ENCODE measurements at places on chromosomes 7 and 10. TPM values are rescaled to one million over a fixed set of nuclear protein-coding genes. Genes with fewer than 3 reads are reported as not detected.

- peaks cover 17% of the 10 kb centered on the region for H3K4me1 ChIP-seq
- H3K36me3 ChIP-seq, result no peaks in the 10 kb centered on the region
- no peaks in the 10 kb centered on the region for H3K27me3 ChIP-seq
- no peak overlapping the region for H3K27ac ChIP-seq
- no peak overlapping the region for H3K4me3 ChIP-seq
Observed at GRCh38 chr7:45155941-45156340, 1.6 kb upstream of the RAMP3 start.

The OR2A1 gene
- total RNA-seq, result not detected

DNA sequence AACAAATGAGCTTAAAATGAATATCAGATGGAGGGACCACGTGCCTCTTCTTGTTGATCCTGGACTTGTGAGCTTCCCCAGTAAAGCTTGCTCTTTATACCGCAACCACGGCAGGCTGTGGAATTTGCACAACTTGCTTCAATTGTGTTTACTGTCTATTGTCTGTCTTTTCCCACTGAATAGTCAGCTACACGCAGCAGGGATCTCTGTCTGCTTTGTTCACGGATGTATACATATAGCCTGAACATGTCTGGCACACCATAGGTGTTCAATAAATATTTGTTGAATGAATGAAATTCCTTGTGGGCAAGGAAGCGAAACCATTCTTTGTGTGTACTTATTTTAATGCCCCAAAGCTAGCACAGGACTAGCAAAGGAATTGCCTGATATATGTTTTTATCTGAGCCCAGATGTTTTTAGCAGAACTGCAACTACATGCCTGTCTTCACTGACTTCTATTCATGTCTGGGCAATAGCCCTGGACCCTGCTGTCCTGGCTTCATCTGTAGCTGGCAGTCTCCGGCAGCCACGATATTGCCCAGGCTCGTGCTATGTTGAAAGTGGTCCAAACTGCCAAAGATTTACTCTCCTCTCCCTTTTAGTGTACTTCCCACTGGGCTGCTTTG is 29.9 kb upstream of the IFRD1 start:
- no peaks in the 10 kb centered on the region for H3K27me3 ChIP-seq
- H3K36me3 ChIP-seq, result no peaks in the 10 kb centered on the region
- H3K27ac ChIP-seq, result no peak overlapping the region
- peaks cover 5% of the 10 kb centered on the region for H3K4me1 ChIP-seq
- no peak overlapping the region for H3K4me3 ChIP-seq
- DNase-seq, result no peak

DNA sequence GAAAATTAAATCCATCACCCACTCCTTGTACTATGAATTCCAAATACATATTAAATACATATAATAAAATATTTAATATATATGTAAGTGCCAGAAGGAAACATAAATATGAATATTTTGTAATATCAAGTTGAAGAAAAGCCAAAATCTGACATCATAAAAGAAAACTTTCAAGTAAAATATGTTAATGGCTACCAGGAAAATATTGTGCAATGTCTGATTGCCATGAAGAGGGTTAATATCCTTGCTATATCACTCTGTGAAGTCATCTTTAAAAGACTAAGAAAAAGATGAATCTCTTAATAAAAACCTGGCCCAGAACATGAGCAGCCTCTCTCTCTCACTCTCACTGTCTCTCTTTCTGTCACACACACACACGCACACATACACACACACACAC is 130.2 kb downstream of the EGFR start:
- DNase-seq, result no peak
- H3K36me3 ChIP-seq, result no peaks in the 10 kb centered on the region
- no peak overlapping the region for H3K4me3 ChIP-seq
- H3K27ac ChIP-seq, result no peak overlapping the region
- no peaks in the 10 kb centered on the region for H3K27me3 ChIP-seq

The SMIM30 gene
- total RNA-seq, result 24.4 TPM

The SORCS1 gene
- total RNA-seq, result not detected

- no peak overlapping the region for H3K4me3 ChIP-seq
- H3K4me1 ChIP-seq, result no peaks in the 10 kb centered on the region
- no peaks in the 10 kb centered on the region for H3K36me3 ChIP-seq
- DNase-seq, result no peak
- no peaks in the 10 kb centered on the region for H3K27me3 ChIP-seq
Observed at GRCh38 chr10:28704464-28705161, 27.3 kb downstream of the BAMBI start.

DNA sequence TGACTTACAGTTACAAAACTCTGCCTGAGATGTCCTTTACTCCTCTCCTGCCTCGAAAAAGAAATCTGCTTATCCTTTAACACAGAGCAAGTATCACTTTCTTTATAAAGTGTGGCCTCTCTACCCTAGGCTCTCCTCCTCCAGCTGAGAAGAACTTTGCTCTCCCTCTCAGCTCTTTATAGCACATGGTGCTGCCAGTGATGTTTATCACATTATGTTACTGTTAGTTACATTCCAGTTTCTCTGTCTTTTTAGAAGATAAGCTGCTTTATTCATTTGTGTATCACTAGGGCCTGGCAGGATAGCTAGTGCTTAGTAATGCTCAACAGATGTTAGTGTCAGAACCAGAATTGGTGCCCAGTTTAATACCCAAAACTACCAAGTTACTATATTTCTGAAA is 41.1 kb upstream of the TMEM229A start:
- no peaks in the 10 kb centered on the region for H3K4me1 ChIP-seq
- no peaks in the 10 kb centered on the region for H3K27me3 ChIP-seq
- no peaks in the 10 kb centered on the region for H3K36me3 ChIP-seq
- H3K27ac ChIP-seq, result no peak overlapping the region

- no peaks in the 10 kb centered on the region for H3K4me1 ChIP-seq
- H3K4me3 ChIP-seq, result no peak overlapping the region
- DNase-seq, result no peak
- H3K36me3 ChIP-seq, result no peaks in the 10 kb centered on the region
- no peak overlapping the region for H3K27ac ChIP-seq
Observed at GRCh38 chr7:140192176-140192575, 15.4 kb upstream of the KDM7A start.

The CREB5 gene
- total RNA-seq, result 0.05 TPM

The MNX1 gene
- not detected for total RNA-seq

The LSM5 gene
- 34.7 TPM for total RNA-seq

The ABCF2 gene
- 27.1 TPM for total RNA-seq

The MBLAC1 gene
- total RNA-seq, result 4.5 TPM

DNA sequence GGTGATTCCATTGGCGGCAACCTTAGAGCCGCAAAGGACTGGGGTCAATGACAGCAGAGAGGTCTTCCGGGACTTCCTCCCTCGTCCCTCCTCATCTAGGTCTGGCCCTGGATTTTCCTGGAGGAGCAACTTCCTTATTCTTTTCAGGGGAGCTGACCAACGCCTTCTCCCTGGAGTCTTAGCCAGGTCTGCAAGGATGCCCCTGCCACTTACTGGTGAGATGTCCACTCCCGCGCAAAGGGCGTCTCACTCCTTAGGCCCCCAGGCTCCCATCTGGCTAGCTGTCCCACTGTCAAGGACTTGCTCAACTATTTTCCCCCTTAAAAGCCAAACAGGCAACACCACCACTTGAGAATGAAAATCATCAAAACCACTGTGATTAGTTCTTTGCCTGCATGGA is 42.0 kb upstream of the NMT2 start:
- DNase-seq, result no peak
- H3K4me1 ChIP-seq, result peaks cover 16% of the 10 kb centered on the region
- H3K4me3 ChIP-seq, result no peak overlapping the region
- no peak overlapping the region for H3K27ac ChIP-seq
- H3K27me3 ChIP-seq, result no peaks in the 10 kb centered on the region
- H3K36me3 ChIP-seq, result no peaks in the 10 kb centered on the region

GRCh38 chr10:59362959-59363381 is 621 bp upstream of the FAM13C start:
- no peak overlapping the region for H3K4me3 ChIP-seq

DNA sequence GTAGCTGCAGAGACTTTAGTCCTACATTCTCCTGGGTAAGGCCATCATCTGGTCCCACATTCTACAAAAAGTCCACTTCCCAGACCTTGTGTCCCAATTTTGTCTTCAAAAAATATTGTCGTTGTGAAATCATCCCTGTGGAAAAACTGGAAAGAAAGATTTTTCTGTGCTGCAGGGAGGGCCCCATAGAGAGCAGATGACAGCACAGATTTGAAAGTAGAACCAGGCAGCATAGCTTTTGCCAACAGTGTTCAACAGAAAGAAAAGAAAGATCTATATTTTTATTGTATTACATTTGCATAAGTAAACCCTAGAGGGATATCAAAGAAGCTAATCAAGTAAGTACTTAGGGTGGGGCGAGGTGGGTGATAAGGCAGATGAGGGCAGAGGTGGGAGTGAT is 48.3 kb upstream of the C1GALT1 start:
- H3K27ac ChIP-seq, result no peak overlapping the region
- DNase-seq, result no peak
- H3K27me3 ChIP-seq, result no peaks in the 10 kb centered on the region
- H3K36me3 ChIP-seq, result no peaks in the 10 kb centered on the region

The STAM gene
- 31.6 TPM for total RNA-seq

GRCh38 chr7:129780257-129780973 is 168.9 kb downstream of the NRF1 start:
- no peak overlapping the region for H3K27ac ChIP-seq
- H3K4me1 ChIP-seq, result peaks cover 71% of the 10 kb centered on the region
- peaks cover 76% of the 10 kb centered on the region for H3K27me3 ChIP-seq

GRCh38 chr7:74202841-74203556 is 6.8 kb upstream of the LAT2 start:
- H3K4me1 ChIP-seq, result peaks cover 37% of the 10 kb centered on the region
- H3K27ac ChIP-seq, result no peak overlapping the region
- no peaks in the 10 kb centered on the region for H3K27me3 ChIP-seq
- DNase-seq, result peak; percentile 73

- no peak for DNase-seq
- no peak overlapping the region for H3K4me3 ChIP-seq
- H3K27me3 ChIP-seq, result no peaks in the 10 kb centered on the region
- no peaks in the 10 kb centered on the region for H3K36me3 ChIP-seq
- H3K4me1 ChIP-seq, result no peaks in the 10 kb centered on the region
Observed at GRCh38 chr7:13538669-13539068, 450.8 kb downstream of the ETV1 start.

DNA sequence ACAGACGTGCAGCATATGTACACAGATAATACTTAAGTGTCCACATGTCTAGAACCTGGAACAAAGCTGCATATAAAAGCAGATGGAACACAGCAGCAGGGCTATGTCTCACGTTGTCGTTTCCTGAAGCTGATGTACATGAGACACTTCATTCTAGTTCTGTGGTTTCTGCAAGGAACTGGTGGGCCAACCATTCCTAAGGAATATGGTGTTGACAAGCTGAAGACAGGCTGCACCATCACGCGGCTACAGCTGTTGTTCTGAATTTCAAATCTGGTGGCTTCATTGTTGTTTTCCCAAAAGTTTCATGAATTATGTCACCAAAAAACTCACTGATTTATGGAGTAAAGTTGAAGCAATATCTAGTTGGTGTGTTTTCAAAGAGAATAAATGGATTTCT is 33.7 kb downstream of the PRKAG2 start:
- H3K4me3 ChIP-seq, result no peak overlapping the region
- H3K27ac ChIP-seq, result no peak overlapping the region
- H3K4me1 ChIP-seq, result peaks cover 21% of the 10 kb centered on the region
- DNase-seq, result no peak
- H3K36me3 ChIP-seq, result no peaks in the 10 kb centered on the region
- no peaks in the 10 kb centered on the region for H3K27me3 ChIP-seq

- H3K4me1 ChIP-seq, result peaks cover 6% of the 10 kb centered on the region
- H3K4me3 ChIP-seq, result no peak overlapping the region
- H3K36me3 ChIP-seq, result no peaks in the 10 kb centered on the region
- DNase-seq, result no peak
Observed at GRCh38 chr7:108409146-108409545, 47.1 kb downstream of the NRCAM start.

The GHRHR gene
- total RNA-seq, result not detected

DNA sequence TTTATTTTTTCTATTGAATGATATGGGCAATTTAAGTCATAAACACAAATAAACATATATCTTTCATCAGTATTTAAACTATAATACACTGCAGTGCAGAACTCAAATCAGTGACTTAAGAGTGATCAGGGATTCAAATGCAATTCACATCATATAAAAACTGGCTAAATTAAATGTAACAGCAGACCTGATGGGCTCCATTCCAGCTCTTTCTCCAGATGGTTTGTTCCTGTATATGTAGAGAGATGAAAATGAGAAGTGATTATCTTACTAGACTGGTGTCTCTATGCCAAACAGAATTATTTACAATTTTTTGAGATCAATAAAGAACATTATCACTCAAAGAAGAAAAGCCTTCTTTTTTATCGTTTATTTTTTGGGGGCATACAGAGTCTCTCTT is 568.8 kb upstream of the ADARB2 start:
- H3K4me3 ChIP-seq, result no peak overlapping the region
- no peak overlapping the region for H3K27ac ChIP-seq
- no peak for DNase-seq
- no peaks in the 10 kb centered on the region for H3K4me1 ChIP-seq
- H3K27me3 ChIP-seq, result no peaks in the 10 kb centered on the region

The PRSS37 gene
- not detected for total RNA-seq

GRCh38 chr7:156780724-156781455 is 112.1 kb downstream of the LMBR1 start:
- peaks cover 15% of the 10 kb centered on the region for H3K4me1 ChIP-seq
- DNase-seq, result peak; percentile 65
- no peak overlapping the region for H3K4me3 ChIP-seq

DNA sequence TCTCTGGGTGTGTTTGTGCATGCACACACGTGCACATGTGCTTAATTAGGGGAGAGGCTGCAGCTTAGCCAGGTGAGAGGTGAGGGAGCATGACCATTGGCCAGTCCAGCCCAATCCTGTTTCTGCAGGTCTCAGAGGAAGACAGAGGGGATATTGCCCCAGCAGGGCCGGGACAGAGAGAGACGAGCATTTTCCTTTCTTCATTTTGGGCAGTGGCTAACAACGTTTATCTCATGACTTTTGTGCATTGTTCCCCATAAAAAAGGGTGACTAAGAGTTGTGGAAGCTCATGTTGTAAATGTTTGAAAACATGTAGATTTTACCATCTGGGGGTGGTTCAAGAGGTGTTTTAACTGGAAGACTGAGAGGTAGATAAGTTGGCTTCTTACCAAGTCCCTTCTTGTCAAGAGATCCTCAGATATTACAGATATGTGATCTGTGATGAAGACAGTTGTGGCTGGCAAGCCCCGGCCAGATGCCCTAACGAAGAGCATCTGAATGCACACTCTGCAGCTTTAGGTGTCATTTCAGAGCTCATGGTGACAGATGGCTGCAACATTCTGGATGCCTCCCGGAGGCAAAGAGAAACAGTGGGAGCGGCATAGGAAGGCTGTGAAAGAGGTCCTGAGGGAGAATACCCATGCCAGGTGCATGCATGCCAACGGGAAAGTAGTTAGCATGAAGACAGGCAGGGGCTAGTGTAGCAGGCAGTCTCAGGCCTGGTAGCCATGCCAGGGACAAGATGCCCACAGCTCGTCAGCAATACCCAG is 16.7 kb upstream of the DMBT1 start:
- H3K27ac ChIP-seq, result no peak overlapping the region
- H3K27me3 ChIP-seq, result no peaks in the 10 kb centered on the region
- H3K36me3 ChIP-seq, result no peaks in the 10 kb centered on the region
- H3K4me1 ChIP-seq, result no peaks in the 10 kb centered on the region
- DNase-seq, result no peak
- H3K4me3 ChIP-seq, result no peak overlapping the region

GRCh38 chr7:98472521-98472954 is 71.6 kb upstream of the BAIAP2L1 start:
- no peak for DNase-seq
- H3K27me3 ChIP-seq, result peaks cover 30% of the 10 kb centered on the region
- H3K4me3 ChIP-seq, result no peak overlapping the region
- H3K36me3 ChIP-seq, result no peaks in the 10 kb centered on the region
- H3K27ac ChIP-seq, result no peak overlapping the region
